ENCODE measurements at places on chromosomes 2 and 18. TPM values are rescaled to one million over a fixed set of nuclear protein-coding genes. Genes with fewer than 3 reads are reported as not detected.

- DNase-seq, result peak; percentile 68
These were observed 915.4 kb downstream of the DCDC2C start for GRCh38 chr2:4618630-4619228.

DNA sequence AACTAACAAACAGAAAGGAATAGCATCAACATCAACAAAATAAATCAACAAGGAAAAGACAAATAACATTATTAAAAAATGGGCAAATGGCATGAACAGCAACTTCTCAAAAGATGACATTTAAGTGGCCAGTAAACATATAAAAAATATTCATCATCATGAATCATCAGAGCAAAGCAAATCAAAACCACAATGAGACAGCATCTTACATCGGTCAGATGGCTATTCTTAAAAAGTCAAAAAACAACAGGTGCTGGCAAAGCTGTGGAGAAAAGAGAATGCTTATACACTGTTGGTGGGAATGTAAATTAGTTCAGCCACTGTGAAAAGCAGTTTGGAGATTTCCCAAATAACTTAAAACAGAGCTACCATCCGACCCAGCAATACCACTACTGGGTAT lies 327.1 kb downstream of the CMPK2 start:
- no peak for DNase-seq

Gene KIF5C
- total RNA-seq, result not detected

- DNase-seq, result peak; percentile 52
These were observed 69.9 kb downstream of the RHOB start for GRCh38 chr2:20516646-20517341.

- peak; percentile 39 for DNase-seq
These were observed 231.5 kb downstream of the PTH2R start for GRCh38 chr2:208638059-208638458.

- DNase-seq, result no peak
These were observed 9.7 kb upstream of the CUL3 start for GRCh38 chr2:224594840-224595239.

GRCh38 chr2:54638774-54639187 lies 84.7 kb upstream of the EML6 start:
- DNase-seq, result no peak

DNA sequence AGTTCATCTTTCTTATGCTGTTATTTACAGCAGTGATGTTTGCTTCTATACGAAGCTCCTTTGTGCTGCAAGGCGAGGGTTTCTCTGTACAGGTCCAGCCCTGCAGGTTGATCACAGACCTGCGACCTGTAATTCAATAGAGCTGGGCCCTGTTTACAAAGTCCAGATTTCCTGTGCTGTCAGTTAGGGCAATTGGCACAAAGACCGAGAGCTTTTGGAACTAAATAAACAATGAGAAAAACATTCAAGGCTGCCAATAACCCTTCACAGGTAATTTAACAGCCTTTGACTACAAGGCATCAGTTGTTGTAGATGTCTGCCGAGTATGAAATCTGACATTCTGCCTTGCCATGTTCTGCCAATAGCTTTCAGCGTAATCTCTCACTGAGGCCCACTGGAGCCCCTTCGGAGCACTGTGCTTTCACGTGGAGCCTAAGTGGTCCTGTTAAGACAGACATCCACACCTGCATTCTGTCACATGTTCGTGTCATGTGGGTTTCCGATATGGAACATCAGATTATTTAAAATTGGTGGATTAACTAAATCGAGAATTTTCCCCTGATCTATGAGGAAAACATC lies 232.5 kb downstream of the PTGR3 start:
- no peak for DNase-seq

- no peak for DNase-seq
These were observed 39.9 kb downstream of the CROCC2 start for GRCh38 chr2:240946046-240946445.

Gene RAB17
- total RNA-seq, result 0.20 TPM

- no peak for DNase-seq
These were observed 29.4 kb upstream of the ANKRD62 start for GRCh38 chr18:12064086-12064763.

Gene RAB31
- 14.2 TPM for total RNA-seq

GRCh38 chr2:54724560-54725342 lies 1.3 kb downstream of the EML6 start:
- DNase-seq, result peak; percentile 38

GRCh38 chr2:132441051-132441450 lies 24.4 kb downstream of the GPR39 start:
- no peak for DNase-seq

- no peak for DNase-seq
These were observed 273.0 kb downstream of the PDE11A start for GRCh38 chr2:177799531-177799930.

Gene LBX2
- total RNA-seq, result 28.5 TPM

Gene PRKAG3
- total RNA-seq, result not detected

Gene DCDC2C
- total RNA-seq, result not detected

GRCh38 chr2:120318626-120319025 lies 27.3 kb upstream of the INHBB start:
- no peak for DNase-seq

- no peak for DNase-seq
These were observed 77.5 kb downstream of the TMEM200C start for GRCh38 chr18:5817816-5818215.

DNA sequence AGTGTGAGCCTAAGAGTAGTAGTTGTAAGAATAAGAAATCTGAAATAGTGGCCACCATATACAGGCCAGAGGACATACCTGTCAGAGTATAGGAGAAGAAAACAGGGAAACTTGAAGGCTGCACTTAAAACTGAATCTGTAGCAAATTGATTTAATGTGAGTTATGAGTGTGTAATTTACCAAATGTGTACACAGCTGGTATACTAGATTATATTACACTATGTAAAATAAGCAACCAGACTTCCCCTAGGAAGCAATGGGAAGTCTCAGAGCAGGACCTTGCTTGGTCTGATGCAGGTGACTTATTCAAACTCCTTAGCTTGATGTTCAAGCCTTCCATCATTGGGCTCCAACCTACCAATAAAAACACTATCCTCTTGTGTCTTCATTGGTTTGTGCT lies 17.3 kb upstream of the EPC2 start:
- DNase-seq, result no peak

- DNase-seq, result no peak
These were observed 74.0 kb downstream of the UNC80 start for GRCh38 chr2:209845666-209846065.

All from Caki2 (cell line).